Chondrocyte (in vitro differentiated cells): ENCODE measurements at places on chromosomes 3 and 15. TPM values are rescaled to one million over a fixed set of nuclear protein-coding genes. Genes with fewer than 3 reads are reported as not detected.

The AHSG gene
- not detected in 3 replicates for total RNA-seq

The COL8A1 gene
- total RNA-seq: 2,310 to 3,570 TPM (median 2,343 TPM) in 3 replicates

The TMC3 gene
- total RNA-seq: not detected in 3 replicates

The ARL14 gene
- not detected in 3 replicates for total RNA-seq

The CD276 gene
- total RNA-seq: 157 to 196 TPM (median 192 TPM) in 3 replicates

The RARB gene
- total RNA-seq: 5.9 to 10.7 TPM (median 7.6 TPM) in 3 replicates

The A4GNT gene
- total RNA-seq: not detected in 3 replicates

DNA sequence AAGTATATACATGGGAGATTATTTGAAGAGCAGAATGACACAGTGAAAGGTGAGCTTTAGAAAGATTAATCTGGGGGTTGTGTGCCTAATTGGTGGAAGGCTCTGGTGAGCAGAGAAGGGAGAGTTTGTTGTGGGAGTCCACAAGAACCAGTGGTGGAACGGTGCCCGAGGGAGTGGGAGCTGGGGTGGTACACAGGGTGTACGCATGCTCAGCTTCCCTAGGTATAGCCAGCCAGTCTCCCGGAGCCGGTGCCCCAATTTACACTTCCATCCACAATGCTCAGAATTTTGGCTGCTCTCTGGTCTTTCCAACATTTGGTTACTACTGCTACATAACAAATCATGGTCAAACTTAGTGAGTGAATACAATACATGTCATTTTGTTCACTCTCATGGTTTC is 92.5 kb downstream of the MITF start:
- peaks cover 5% of the 10 kb centered on the region for H3K4me1 ChIP-seq
- peaks cover 7% of the 10 kb centered on the region for H3K36me3 ChIP-seq
- H3K27ac ChIP-seq: no peak overlapping the region
- DNase-seq: no peak
- no peaks in the 10 kb centered on the region for H3K27me3 ChIP-seq

DNA sequence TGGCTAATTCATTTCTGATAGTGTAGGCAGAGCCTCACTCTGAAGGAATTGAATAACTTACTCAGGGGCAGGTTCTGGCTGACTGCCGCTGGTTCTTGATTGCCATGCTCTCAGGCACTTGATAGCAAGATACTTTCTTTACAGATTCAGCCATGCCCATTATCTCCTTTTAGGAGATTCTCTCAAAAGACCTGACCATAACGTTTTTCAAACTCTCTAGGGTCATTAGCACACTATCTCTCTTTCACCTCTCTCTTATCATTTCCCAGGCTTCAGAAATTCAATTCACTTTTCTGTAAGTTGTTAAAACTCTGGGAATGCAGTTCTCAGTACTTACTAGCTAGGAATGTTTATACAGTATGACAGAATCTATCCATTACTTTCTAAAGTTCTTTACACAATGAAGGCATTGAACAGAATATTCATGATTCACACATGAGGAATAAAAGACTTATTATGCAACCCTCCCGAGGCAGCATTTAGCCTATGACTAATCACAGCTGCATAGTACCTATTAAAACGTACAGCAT is 850.3 kb upstream of the CADM2 start:
- no peak overlapping the region for H3K4me3 ChIP-seq
- H3K27me3 ChIP-seq: no peaks in the 10 kb centered on the region
- peaks cover 11% of the 10 kb centered on the region for H3K4me1 ChIP-seq

GRCh38 chr3:51581524-51581923 is 43.0 kb downstream of the RAD54L2 start:
- H3K27ac ChIP-seq: no peak overlapping the region
- H3K4me3 ChIP-seq: no peak overlapping the region
- peaks cover 8% of the 10 kb centered on the region for H3K36me3 ChIP-seq

- no peak overlapping the region for H3K4me3 ChIP-seq
- DNase-seq: peak; percentile 20
- H3K36me3 ChIP-seq: no peaks in the 10 kb centered on the region
- H3K4me1 ChIP-seq: peaks cover 4% of the 10 kb centered on the region
- H3K27ac ChIP-seq: no peak overlapping the region
These were observed 220.7 kb downstream of the TBC1D2B start for GRCh38 chr15:77856705-77857346.

DNA sequence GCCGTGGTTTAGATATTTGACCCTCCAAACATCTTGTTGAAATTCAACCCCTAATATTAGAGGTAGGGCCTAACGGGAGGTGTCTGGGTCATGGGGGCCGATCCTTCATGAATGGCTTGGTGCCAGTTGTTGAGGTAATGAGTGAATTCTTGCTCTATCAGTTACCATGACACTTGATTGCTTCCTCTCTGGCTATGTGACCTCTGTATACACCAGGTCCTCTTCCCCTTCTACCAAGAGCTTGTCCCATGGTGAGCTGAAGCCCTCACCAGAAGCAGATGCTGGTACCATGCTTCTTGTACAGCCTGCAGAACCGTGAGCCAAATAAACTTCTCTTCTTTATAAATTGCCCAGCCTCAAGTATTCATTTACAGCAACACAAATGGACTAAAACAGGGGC is 41.8 kb upstream of the TIPARP start:
- no peak overlapping the region for H3K4me3 ChIP-seq
- DNase-seq: no peak
- peaks cover 30% of the 10 kb centered on the region for H3K4me1 ChIP-seq

DNA sequence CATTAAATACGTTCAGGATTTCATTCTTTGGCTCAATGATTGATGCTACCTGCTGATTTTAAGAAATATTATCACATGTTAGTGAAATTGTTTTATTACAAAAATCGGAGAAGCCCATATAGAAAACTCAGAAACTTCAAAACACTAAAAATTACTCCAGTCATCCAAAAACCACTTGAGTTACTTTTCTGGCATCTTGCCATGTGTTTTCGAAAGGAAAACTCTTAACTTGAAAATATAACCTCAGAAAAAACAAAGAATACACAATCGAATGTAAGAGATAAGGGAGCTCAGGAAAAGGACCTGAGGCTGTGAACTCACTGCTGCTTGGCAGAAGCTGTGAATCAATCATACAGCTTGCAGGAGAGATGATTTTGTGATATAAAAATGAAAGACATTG is 151.3 kb upstream of the SLITRK3 start:
- no peak overlapping the region for H3K4me3 ChIP-seq
- no peak for DNase-seq
- H3K27me3 ChIP-seq: peaks cover 4% of the 10 kb centered on the region
- no peaks in the 10 kb centered on the region for H3K36me3 ChIP-seq

GRCh38 chr3:385151-385550 is 188.6 kb downstream of the CHL1 start:
- H3K36me3 ChIP-seq: no peaks in the 10 kb centered on the region
- no peaks in the 10 kb centered on the region for H3K4me1 ChIP-seq
- no peak overlapping the region for H3K27ac ChIP-seq
- H3K27me3 ChIP-seq: no peaks in the 10 kb centered on the region

DNA sequence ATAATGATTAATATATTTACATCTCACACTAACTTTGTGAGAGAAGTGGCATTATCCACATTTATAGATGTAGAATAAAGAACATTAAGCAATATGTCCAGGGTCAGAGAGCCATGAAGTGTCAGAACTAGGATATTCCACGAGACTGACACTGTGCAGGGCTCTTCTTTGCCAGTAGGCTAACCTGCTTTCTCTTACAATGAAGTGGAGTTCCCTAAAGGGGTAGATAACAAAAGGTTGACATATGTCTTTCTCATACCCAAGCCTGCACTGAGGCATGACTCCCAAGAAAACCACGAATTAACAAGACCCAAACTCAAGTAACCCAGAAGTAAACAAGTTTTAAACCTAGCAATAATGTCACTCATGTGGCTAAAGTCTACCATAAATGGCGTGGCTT is 191.5 kb upstream of the SLC2A2 start:
- no peak overlapping the region for H3K27ac ChIP-seq
- DNase-seq: no peak
- H3K4me3 ChIP-seq: no peak overlapping the region

GRCh38 chr3:181899702-181900101 is 188.0 kb downstream of the SOX2 start:
- H3K4me1 ChIP-seq: no peaks in the 10 kb centered on the region
- H3K27me3 ChIP-seq: peaks cover 3% of the 10 kb centered on the region
- no peak overlapping the region for H3K4me3 ChIP-seq
- no peak overlapping the region for H3K27ac ChIP-seq
- H3K36me3 ChIP-seq: no peaks in the 10 kb centered on the region

GRCh38 chr15:63277893-63278456 is 570 bp downstream of the APH1B start:
- H3K4me1 ChIP-seq: peaks cover 29% of the 10 kb centered on the region
- H3K4me3 ChIP-seq: peak overlapping the region; percentile 76
- H3K27ac ChIP-seq: peak overlapping the region; percentile 68
- H3K36me3 ChIP-seq: peaks cover 2% of the 10 kb centered on the region

DNA sequence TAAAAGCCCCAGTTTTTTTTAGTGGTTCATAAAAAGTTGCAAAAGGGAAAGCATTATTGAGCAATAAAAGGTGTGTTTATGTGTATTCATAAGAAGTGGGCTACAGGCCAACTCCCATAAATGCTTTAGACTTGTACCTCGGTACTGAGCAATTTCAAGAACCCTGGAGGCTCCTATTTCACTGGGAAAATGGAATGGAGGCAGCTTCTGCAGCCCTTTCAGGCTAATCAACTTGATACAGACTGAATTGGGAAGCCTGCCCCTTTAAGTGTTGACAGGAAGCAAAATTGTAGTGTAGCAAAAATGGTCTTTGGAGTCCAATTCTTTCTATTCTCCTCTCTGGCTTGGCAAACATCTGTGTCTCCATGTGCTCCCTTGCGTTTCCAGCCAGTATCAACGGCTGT is 118.8 kb downstream of the ECT2 start:
- H3K4me1 ChIP-seq: no peaks in the 10 kb centered on the region
- DNase-seq: no peak
- H3K27me3 ChIP-seq: no peaks in the 10 kb centered on the region

DNA sequence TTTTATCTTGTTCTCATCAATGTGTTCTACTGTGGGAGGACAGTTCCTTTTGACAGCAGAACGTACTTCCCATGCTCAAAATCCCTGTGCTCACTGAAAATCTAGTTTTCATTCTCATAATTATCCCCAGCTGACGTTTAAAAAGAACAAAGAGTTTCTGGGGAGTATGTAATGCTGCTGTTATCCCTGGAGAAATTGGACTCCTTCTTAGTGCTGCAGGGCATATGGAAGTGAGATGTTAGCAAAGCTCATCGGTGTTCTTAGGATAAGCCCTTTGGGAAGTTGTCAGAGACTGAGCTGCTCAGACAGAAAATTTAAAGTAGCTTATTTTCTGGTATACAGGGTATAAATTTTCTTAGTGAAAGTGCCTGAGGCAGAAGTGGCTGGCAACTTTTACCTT is 66.5 kb downstream of the CDAN1 start:
- H3K4me1 ChIP-seq: peaks cover 18% of the 10 kb centered on the region
- no peak for DNase-seq
- peaks cover 37% of the 10 kb centered on the region for H3K36me3 ChIP-seq
- H3K27ac ChIP-seq: no peak overlapping the region

DNA sequence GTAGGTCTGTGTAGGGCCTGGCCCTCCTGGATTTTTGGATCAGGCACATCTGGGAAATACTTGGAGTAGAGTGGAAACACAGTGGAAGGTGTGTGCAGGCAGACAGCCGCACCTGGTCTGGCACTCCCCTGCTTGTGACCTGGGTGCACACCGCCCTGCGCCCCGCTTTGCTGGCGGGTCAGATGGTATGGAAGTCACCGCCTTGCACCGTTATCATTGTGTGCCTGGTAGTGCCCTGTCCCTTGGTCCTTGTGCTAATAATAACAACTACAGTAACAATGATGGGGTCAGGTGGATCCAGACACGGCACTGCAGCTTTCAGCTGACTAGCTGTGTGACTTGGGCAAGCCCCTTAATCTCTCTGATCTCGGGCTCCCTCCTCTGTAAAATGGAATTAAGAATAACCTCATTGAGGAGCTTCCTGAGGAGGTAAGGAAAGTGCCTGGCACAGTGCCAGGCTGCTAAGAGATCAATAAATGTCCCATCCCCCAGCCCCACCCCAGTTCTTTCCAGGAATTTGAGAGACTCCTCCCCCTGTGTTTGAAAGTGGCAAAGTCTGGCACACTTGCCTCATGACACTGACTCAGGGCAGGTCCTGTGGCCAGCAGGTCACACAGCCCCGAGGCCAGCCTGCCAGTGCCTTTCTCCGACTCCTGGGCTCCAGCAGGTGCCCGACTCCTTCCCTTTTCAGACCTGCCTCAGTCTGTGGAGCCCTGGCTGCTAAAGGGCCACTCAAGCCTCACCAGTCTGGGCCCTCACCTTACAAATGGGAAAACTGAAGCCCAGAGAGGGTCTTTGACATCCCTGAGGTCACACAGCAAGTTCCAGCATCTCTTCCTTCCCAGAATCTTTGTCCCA is 9.8 kb downstream of the ISG20 start:
- H3K4me3 ChIP-seq: no peak overlapping the region
- no peaks in the 10 kb centered on the region for H3K27me3 ChIP-seq

- peaks cover 4% of the 10 kb centered on the region for H3K36me3 ChIP-seq
- peaks cover 55% of the 10 kb centered on the region for H3K4me1 ChIP-seq
- no peaks in the 10 kb centered on the region for H3K27me3 ChIP-seq
- H3K27ac ChIP-seq: peak overlapping the region; percentile 13
These were observed 43.4 kb downstream of the PXYLP1 start for GRCh38 chr3:141275032-141275422.
